Activated CD8-positive, alpha-beta memory T cell treated with anti-CD3 and anti-CD28 coated beads for 4 hours (primary cell): ENCODE measurements at places on chromosomes 5 and 9.

GRCh38 chr5:141866096-141866495 is 12.1 kb downstream of the PCDH1 start:
- DNase-seq: no peak

DNA sequence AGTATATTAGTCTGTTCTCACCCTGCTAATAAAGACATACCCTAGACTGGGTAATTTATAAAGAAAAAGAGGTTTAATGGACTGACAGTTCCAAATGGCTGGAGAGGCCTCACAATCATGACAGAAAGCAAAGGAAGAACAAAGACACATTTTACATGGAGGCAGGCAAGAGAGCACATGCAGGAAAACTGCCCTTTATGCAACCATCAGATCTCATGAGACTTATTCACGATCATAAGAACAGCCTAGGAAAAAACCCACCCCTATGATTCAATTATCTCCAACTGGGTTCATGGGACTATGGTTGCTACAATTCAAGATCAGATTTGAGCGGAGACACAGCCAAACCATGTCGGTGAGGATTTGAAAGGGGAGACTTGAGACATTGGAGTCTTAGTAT is 252.8 kb upstream of the PPP1R2B start:
- no peak for DNase-seq

GRCh38 chr5:171743436-171744076 is 42.1 kb upstream of the SMIM23 start:
- no peak for DNase-seq

- no peak for DNase-seq
Measured at GRCh38 chr9:135667463-135668001, 4.4 kb downstream of the LCN9 start.

DNA sequence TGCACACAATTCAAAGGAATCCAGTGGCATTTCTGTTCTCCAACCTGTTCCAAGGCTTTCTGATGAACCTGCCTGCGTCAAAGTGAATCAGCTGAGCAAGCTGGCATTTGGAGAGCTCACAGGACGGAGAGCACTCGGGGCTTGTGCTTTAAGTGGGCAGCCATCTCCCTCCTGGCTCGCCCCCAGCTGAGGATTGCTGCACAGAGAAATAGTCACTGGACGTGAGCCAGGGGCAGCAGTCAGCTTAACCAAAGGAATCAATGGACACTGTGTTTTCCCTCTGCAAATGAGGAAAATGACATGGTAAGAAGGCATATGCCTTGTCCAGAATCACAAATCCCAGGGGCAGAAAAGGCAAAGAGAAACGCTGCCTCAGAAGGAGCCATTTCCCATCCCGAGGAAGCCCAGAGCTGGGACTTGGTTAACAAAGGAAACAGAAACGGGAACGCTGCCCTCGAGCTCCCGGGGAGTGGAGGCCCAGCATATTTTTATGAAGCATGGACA is 299.4 kb downstream of the ZSWIM6 start:
- DNase-seq: no peak

- no peak for DNase-seq
Measured at GRCh38 chr5:52767766-52768480, 19.8 kb upstream of the ITGA1 start.

- DNase-seq: no peak
Measured at GRCh38 chr5:83099445-83099844, 22.1 kb downstream of the XRCC4 start.

DNA sequence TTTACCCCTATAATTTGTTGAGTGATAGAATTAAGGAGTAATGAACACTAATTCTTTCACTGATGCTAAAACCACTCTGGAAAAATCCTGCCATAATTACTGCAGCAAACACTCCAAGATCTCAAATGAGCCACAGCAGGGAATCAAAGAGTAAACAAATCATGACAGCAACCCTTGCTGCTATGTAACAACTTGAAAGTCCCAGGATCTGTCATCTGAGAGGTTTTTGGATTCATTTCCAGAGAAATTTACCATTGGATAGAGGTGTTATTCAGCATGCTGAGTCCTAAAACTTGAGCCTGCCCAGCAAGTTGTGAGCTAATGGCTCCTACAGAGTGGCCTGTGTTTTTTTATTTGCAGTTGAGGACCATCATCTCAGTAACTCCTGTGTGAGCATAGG is 59.2 kb downstream of the PRLR start:
- no peak for DNase-seq

GRCh38 chr5:38078161-38078560 is 180.2 kb upstream of the EGFLAM start:
- DNase-seq: no peak

DNA sequence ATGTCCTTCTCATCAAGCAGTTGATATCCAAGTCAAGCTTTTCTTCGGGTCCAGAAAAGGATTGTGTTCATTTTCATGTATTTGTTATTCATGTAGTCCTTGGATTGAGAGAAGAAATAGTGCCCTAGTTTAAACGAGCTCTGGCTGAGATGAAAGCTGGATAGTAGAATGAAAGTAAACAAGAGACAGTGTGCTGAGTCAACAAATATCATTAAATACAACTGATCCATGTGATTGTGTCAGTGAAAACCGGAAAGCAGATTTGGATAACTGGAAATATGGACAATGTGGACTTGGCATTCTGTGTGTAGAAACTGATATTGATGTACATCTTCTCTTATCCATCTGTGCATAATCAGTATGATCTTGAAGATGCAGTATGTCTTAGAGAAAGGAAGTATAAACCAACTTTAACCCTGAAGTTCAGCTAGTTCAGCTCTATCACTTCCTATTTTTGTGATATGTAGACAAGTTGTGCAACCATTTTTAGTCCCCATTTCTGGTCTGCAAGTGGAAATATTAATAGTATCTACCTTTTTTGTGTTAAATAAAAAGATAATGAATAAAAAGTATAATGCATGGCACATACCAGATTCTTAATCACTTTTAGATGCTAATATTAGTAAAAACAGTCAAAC is 4.4 kb downstream of the MUSK start:
- no peak for DNase-seq

DNA sequence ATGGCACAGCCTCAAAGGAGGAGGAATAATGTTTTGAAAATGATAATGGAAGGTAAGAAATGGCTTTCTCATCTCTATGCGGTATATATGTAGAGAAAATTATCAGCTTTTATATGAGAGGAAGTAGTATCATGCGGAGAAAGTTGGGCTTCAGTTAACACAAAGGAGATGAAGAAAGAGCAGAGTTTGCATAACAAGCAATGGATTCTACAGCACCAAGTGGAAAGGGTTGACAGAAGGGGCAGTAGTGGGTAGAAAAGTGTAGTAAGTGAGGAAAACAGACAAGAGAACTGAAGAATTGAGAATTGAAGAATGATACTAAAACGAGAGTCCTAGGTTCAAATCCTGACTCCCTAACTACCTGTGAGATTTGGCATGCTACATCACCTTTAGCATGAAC is 51.0 kb downstream of the GNG10 start:
- no peak for DNase-seq

- no peak for DNase-seq
Measured at GRCh38 chr5:150206098-150206778, 16.4 kb downstream of the SLC6A7 start.
